ENCODE measurements at places on chromosomes 12 and 14. TPM values are rescaled to one million over a fixed set of nuclear protein-coding genes. Genes with fewer than 3 reads are reported as not detected.
A peak's percentile ranks its signal among the peaks of the same experiment; 100 is the strongest.

DNA sequence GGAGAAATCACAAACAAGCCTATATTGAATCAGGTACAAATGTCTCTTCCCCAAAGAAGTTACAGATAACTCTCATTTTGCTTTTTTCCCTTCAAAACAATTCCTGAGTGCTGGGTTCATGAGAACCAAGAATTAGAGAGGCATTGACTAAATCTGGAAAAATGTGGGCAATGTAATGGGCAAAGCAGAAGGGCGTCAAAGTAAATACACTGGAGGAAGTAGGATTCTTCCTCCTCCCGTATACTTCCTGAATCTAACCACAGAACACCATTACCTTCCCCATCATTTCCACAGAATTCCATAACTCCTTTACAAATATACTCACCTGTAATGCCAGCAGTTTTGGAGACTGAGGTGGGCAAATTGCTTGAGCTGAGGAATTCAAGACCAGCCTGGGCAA lies 3.0 kb upstream of the RBMS2 start:
- DNase-seq: no peak

DNA sequence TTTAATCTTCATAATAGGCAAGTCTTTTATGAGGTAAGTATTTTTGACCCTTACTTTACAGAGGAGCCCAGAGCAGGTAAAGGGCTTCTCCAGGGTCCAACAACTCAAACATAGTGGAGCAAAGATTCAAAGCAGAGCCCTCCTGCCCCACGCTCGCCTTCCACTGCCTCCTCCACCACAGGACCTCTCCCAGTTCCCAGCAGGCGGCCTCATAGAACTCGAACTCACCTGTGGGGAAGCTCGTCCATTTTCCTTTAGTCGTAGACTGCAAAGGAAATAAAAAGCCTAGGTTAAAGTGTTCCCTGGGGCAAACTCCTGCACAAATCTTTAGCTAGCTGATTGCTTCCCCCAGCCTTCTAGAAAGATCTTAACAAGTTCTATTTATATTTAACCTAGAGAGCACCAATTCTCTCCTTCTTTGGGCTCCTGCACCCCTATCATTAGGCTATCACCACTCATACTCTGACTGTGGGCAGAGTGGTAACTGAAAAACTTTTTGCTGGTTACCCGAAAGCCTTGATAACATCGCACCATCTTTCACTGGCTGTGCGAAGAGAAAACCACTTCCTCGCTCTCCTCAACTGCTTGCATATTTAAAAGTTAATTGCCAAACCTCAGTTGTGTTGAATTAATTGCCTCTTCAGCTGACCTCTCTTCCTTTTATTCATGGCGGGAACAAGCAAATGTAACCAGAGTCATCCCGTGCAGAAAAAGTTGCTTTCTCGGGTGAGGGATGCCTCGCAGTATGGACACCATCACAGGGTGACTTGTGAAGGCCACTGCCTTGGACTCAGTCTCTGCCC lies 299.6 kb downstream of the DPF3 start:
- no peak for DNase-seq

GRCh38 chr14:91173904-91174303 lies 60.0 kb downstream of the DGLUCY start:
- peak; percentile 73 for DNase-seq

GRCh38 chr14:99802301-99803105 lies 9.3 kb downstream of the EML1 start:
- peak; percentile 34 for DNase-seq

- DNase-seq: no peak
These were observed 309.4 kb downstream of the VRK1 start for GRCh38 chr14:97106609-97107008.

- no peak for DNase-seq
These were observed 3.5 kb downstream of the TTC6 start for GRCh38 chr14:37598747-37599506.

DNA sequence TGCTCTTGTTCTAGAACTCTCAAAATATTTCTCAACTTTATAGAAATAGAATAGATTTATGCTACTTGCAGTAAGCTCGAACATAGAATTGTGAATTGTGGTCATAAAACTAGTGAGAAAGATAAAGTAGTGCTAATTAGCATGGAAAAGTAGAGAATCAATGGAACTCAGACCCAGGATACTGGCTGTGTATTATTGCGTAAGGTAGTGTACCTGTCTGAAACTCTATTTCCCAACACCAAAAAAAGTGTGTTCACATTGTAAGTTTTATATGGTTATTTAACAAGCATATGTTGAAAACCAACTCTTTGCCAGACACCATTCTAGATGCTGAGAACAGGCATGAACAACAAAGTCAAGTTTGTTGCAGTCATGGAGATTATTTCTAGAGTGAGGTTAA lies 720.5 kb upstream of the ATXN7L3B start:
- no peak for DNase-seq

- peak; percentile 18 for DNase-seq
These were observed 86.2 kb upstream of the CMKLR1 start for GRCh38 chr12:108425238-108425795.

- no peak for DNase-seq
These were observed 102.6 kb upstream of the KRR1 start for GRCh38 chr12:75613981-75614380.

- no peak for DNase-seq
These were observed 42.5 kb downstream of the WDR20 start for GRCh38 chr14:102182190-102182589.

DNA sequence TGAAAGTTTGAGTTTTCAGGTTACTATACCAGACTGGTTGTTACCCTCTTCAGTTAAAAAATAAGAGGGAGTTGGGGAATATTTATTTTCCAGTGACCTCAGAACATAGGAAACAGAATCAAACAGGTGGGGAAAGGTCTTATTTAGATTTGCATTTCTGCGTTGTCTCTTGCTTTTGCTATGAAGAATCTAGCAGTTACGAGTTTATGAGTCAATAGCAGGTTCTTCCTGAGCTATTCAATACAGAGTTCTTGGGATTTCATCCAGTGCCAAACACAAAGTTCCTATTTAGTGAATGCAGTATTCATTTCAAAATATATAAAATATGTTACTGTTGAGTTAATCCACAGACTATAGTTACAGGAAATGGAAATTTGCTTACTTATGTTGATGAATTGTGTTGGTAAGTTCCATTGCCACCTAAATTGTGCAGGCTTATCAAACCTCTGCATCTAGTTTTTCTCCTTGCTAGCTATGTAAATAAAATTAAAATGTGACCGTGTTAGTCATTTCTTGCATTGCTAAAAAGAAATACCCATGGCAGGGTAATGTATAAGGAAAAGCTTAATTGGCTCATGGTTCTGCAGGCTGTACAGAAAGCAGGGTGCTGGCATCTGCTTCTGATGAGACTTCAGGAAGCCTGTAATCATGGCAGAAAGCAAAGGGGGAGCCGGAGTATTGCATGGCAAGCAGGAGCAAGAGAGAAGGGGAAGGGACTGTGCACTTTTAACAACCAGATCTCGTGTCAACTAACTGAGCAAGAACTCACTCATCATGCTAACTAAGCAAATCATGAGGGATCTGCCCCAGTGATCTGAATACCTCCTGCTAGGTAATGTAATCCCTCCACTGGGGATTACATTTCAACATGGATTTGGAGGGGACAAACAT lies 110.2 kb downstream of the KTN1 start:
- DNase-seq: no peak

- no peak for DNase-seq
These were observed 100.5 kb upstream of the RFLNA start for GRCh38 chr12:124194264-124194892.

DNA sequence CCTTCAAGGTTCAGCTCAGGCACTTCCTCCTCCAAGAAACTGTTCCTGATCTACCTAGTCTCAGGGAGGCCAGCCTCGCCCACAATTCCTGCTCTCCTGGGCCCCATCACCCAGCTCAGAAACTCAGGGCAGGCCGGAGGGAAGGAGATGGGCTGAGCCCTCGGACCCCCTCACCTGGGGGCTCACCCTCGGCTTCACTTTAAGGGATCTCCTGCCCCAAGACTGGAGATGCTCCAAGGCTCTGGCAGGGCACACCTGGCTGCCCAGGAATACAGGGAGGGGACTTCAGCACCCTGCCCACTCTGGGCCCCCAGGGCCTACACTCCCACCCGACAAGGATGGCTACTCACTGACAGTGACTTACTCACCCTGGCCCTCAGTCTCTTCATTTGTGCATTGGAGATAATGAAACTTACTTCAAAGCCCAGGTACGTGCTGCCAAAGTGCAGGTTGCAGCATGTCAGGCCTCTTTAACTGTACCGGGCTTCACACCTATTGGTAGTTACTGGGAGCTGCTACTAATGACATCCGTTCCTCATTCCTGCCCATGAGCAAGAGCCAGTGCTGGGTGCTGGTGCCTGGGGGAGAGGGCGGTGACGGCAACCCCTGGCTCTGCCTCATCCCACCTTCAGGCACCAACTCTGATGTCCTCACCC lies 21.0 kb upstream of the PPP1R13B start:
- no peak for DNase-seq

- DNase-seq: no peak
These were observed 2.9 kb downstream of the RAD52 start for GRCh38 chr12:946631-947030.

DNA sequence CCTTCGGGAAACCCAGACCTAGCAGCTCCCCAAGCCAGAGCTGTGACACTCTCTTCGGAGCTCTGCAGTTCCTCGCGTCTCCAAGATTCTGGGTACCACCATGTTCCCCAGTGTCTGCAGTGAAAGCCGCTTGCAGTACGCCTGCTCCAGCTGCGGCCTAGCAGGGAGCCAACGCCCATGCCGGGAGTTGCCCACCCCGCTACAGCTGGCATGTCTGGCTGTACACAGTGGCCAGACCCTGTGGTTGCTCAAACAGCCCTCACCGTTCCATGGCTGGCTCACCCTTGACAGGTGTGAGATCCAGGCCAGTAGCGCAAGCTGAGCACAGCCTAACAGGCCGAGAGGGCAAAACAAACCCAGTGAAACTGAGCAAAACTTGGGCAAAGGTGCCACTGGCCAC lies 503.8 kb upstream of the RPL10L start:
- DNase-seq: no peak

- DNase-seq: no peak
These were observed 35.4 kb downstream of the SPTB start for GRCh38 chr14:64844272-64844671.

DNA sequence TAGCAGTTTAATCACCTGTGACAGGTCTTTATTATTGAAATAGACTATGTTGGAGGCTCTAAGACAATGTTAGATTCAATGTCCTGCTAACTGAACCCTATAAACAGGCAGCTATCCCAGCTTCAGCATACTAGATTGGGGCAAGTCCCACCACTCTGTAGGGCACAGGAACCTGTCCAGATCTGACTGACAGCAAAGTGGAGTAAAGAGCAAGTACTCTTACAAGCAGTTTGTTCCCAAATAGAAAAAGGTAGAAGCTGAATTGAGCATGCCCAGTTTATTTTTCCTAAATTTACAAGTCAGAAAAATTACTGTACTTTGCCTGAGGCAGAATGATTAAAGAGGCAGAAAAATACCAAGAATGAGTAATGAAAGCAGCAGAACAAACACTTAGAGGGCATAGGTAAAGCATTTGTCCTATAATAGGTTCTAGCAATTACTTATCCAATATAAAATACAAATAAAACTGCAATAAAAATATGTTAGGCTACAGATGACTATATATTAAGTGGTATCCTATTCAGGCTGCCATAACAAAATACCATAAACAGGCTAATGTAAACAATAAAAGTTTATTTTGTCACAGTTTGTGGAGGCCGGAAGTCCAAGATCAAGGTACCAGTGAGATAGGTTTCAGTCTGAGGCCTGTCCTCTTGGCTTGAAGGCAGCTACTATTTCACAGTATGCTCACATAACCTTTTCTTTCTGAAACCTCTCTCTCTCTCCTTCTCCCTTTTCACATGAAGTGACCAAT lies 868.2 kb downstream of the C12orf50 start:
- no peak for DNase-seq

GRCh38 chr12:26088998-26089397 lies 35.8 kb downstream of the BHLHE41 start:
- DNase-seq: no peak

DNA sequence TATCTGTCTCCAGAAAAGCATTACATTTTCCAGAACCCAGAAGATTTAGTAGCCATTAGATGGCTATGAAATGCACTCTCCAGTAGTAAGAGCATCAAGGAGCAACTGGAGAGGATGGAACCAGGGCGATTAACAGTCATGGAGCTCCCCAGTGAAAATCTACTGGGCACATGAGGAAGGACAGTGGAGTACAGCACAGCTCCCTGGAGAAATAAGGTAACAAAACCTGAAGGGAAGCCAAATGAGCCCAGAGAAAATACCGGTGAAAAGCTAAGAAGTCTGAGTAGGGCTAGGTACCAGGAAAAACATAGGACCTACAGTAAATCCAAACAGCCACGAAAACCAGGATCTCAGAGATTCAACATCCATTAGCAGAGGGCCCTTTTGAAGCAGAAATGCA lies 21.6 kb downstream of the SOX5 start:
- no peak for DNase-seq

DNA sequence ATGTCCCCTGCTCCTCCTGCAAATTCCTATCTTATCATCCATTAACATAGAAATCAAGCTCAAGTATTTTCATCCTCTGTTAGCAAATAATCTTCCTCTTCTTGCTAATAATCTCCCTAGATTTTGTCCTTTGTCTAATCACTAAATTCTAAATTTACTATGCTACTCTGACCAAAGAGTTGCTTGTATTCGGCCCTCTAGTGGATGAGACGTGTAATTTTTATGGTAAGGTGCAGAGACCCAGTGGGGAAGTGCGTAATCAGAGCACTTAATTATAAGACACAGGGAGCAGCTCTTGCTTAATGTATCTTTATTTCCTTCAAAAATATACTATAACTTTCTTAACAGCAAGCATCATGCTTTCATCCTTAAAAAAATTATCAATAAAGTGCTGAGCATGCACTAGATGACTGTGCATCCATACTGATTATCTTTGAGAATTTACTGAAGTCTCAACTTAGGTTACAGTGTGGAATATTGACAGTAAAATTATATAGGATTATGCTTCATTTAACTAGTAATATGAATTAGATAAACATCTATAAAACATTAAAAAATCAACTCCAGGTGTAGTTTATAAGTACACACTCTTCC lies 212.6 kb downstream of the SLC16A7 start:
- DNase-seq: no peak

DNA sequence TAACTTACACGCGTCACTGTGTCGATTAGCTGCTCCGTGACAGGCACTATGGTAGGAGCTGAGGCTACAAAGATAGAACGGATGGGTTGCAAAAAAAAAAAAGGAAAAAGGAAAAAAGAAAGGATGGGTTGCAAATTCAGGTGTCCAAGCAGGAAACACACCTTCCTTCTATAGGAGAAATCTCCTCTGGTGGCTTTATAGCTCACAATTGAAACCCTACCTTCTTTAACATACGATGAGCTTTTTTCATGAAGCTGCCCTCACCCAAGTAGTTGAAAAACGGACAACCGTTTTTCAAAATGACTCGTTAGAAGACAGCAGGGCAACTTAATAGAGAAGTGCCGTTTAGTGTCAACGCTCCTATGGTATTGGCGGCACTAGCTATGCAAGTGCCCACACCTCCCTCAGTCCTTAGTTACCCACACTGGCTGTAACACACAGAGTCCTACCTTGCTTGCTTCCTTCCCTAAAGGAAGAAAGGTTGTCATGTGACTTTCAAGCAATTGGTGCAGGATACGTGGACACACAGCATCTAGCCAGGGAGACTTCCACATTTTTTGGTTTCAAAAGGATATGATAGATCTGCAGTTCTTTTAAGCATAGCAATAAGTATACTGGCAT lies 682 bp upstream of the TRIP11 start:
- no peak for DNase-seq

The CISTR gene
- total RNA-seq: not detected

The KRT77 gene
- total RNA-seq: not detected

The PLEKHH1 gene
- 32.4 TPM for total RNA-seq

The KRT6C gene
- total RNA-seq: not detected

The SERPINA12 gene
- not detected for total RNA-seq

The GCN1 gene
- total RNA-seq: 173 TPM

The ADAM20 gene
- total RNA-seq: 1.3 TPM

The CCDC196 gene
- not detected for total RNA-seq

The OAS1 gene
- total RNA-seq: not detected

The GALNT16 gene
- total RNA-seq: 124 TPM

Data from glutamatergic neuron (in vitro differentiated cells).